Smooth muscle cell of the coronary artery (primary cell): ENCODE measurements at places on chromosomes 2 and 18. TPM values are rescaled to one million over a fixed set of nuclear protein-coding genes. Genes with fewer than 3 reads are reported as not detected.

Gene PROKR1
- total RNA-seq: not detected in 2 replicates

Gene RMDN2
- total RNA-seq: 2.9 and 3.8 TPM in 2 replicates

Gene CLK1
- total RNA-seq: 40.3 and 161 TPM in 2 replicates

Gene GULP1
- total RNA-seq: 4.1 and 17.1 TPM in 2 replicates

Gene TTN
- 0.12 and 0.38 TPM in 2 replicates for total RNA-seq

Gene SKOR2
- not detected in 2 replicates for total RNA-seq

Gene EVX2
- not detected in 2 replicates for total RNA-seq

Gene TGIF1
- 76.7 and 117 TPM in 2 replicates for total RNA-seq

Gene AQP12A
- not detected in 2 replicates for total RNA-seq

Gene ST3GAL5
- total RNA-seq: 21.4 and 29.5 TPM in 2 replicates

Gene CLHC1
- 5.6 and 12.1 TPM in 2 replicates for total RNA-seq

Gene NRP2
- total RNA-seq: 6.2 and 33.8 TPM in 2 replicates

Gene INO80B
- total RNA-seq: 9.2 and 41.0 TPM in 2 replicates

Gene DLGAP1
- total RNA-seq: 2.9 TPM in 1 of 2 replicates, not detected in the other

Gene KYNU
- total RNA-seq: under 0.01 and 1.3 TPM in 2 replicates

Gene SPEG
- total RNA-seq: 9.1 and 9.4 TPM in 2 replicates

Gene ANKRD30BL
- total RNA-seq: not detected in 2 replicates

Gene CYP27A1
- total RNA-seq: 5.3 and 25.6 TPM in 2 replicates

Gene SCN3A
- total RNA-seq: 0.12 and 3.5 TPM in 2 replicates

Gene ANKRD30B
- total RNA-seq: 0.15 and 0.23 TPM in 2 replicates

Gene UGT1A7
- not detected in 2 replicates for total RNA-seq

Gene RALBP1
- total RNA-seq: 42.1 and 60.5 TPM in 2 replicates

Gene IL36RN
- total RNA-seq: not detected in 2 replicates

Gene TSPYL6
- total RNA-seq: under 0.01 TPM in 1 of 2 replicates, not detected in the other

Gene TDRD15
- total RNA-seq: not detected in 2 replicates

Gene ASXL3
- total RNA-seq: 0.08 and 1.8 TPM in 2 replicates

Gene KCNK3
- 0.23 and 1.1 TPM in 2 replicates for total RNA-seq
